ENCODE measurements at places on chromosomes 4 and X.

- no peak for DNase-seq
These were observed 131.0 kb downstream of the DCLK2 start for GRCh38 chr4:150209140-150209829.

DNA sequence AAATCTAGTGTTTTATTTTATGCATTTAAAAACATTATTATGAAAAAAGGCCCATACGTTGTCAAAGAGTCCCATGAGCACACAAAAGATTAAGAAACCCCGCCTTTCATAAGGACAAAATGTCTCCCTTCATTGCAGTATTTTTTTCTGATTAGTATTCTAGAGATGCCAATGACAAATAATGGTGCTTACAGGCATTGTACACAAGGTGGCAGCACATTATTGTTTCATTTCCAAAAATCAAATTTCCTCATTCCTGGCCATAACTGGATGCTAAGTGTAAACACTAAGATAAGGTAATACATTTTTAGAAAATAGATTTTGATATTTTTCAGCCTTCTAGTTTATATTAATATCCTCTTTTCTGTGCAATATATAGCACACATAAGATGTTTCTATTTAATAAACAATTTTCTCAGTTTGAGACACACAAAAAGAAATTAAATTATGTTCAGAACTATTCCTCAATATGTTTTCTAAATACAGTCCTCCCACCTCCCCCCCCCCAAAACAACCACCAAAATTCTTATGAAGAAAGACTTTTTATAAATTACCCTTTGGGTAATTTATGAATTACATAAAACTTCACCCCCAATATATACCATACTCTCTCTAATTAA is 47.7 kb downstream of the TIGD2 start:
- DNase-seq = no peak

GRCh38 chr4:38819569-38819968 is 15.0 kb upstream of the TLR1 start:
- DNase-seq = no peak

- no peak for DNase-seq
These were observed 74.4 kb downstream of the NFKB1 start for GRCh38 chr4:102575369-102576129.

DNA sequence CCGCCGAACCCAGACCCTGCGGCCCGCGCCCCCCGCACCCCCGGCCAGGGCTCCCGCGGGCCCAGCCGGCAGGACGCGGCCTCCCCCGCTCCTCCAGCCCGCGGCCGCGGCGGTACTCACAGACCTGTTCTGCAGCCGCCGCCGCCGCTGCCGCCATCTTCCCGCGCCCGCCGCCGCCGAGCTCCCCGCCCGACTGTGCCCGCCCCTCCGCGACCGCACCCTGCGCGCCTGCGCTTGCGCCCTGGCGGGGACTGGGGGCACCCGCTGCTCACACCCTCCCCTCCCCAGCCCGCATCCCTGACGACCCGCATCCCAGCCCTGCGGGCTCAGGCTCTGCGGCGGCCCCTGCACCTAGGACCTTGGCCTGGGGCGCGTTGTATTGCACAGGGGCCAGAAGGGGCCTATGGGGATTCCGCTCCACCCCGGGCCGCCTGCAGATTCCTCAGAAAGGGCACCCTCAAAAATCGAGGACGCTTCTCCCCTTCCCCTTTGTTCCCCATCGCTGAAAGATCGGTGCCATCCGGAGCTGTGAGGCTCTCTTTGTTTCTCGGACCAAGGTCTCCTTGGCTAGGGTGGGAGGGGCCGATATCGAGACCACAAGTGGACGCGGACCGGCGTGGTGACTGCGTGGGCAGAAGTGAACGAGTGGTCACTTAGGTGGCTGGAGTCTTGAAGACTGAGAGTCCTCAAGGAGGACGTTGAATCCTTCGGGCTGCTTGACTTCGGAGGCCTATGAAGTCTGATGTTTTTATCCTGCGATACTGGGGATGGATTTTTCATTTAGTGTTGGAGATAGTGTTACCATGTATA is at the start of gene SGCB:
Gene SGCB, minus strand, starts transcription at position 197 of the 810 bp plus-strand sequence. Its CDS starts 40 bp downstream, at position 157.
- peak; percentile 70 for DNase-seq

- no peak for DNase-seq
These were observed 43.2 kb downstream of the ASMT start for GRCh38 chrX:1658071-1658491.

DNA sequence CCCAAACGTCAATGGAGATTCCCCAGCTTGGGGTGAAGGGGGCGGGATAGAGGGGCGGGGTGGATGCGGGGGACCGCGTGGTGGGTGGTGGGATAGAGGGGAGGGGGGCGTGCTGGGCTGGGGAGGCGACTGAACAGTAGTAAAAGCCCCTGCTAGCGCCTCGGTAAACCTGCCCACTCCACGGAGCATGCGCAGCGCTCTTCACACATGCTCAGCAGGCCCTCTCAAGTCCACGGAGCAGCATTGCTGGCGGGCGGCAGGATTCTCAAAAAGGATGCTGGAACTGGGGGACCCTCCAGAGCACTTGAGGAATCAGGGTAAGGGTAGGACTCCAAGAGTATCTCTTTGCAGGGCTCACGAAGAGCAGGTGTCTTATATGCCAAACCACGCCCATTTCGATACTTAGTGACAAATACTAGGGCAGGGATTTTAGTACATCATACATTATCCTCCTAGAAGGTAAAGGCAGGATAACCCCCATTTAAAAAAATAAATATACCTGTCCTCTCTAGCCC is 378 bp upstream of the RPS6KA6 start:
- no peak for DNase-seq

GRCh38 chrX:14028473-14028872 is 1.2 kb downstream of the GEMIN8 start:
- no peak for DNase-seq

DNA sequence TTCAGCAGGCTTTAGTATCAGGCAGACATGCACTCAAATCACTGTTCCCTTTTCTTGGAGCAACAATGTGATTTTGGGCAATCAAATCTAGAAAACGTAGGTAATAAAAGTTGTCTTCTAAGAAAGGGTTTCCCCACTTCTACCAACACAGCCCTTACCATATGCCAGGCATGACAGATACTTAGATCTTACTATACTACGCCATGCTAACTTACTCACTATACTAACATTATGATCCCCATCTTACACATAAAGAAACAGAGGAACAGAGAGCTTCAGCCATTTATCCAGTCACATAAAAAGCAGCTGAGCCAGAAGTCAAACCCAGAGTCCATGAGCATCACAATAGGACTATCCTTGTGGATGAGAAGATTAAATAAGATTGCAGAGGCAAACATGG is 9.2 kb downstream of the TXK start:
- no peak for DNase-seq

DNA sequence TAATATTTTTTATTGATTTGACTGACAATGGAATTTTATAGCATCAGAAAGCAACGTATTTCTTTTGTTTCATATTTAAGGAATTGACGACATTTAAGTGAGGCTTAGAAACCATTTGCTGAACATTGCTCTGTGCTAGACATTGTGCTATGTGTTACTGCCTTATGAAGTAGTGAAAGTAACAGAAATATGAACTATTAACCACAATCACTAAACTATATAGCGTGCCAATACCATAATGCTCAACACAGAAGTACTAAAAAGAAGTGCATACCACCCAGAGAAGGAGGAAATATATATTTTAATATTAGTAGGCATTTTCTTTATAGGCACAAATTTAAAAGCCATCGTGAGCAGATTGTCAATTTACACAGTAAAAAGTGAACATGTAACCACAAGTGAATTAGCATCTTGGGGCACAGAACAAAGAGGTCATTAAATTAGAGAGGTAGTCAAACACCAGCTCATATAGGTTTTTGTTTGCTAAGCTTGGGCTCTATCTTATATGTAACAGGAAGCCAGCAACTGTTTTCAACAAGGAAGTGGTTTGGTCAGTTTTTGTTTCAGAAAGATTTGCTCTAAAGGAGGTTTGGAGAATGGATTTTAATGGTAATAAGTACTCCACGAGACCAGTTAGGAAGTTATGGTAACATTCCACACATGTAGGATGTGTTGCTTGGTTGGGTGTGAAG is 270.7 kb downstream of the GRXCR1 start:
- no peak for DNase-seq

- DNase-seq = no peak
These were observed 12.0 kb upstream of the MAP7D2 start for GRCh38 chrX:20128670-20129069.

DNA sequence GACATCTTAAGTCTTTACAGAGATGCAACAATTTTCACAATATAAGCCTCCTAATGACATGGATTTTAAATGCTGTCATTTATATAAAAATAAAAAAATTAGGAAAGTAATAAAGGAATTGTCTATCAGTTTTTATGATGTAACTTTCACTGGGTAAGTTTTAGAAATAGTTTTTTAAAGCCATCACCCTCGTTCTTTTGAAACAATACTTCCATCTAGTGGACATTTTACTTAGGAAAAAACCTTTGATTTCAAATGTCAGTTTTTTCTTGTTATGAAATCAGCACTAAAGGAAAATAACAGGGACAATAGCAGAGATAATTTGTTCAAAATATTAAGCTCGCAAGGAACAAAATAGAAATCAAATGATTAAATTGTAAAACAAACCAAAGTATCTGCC is 24.3 kb upstream of the NDNF start:
- no peak for DNase-seq

DNA sequence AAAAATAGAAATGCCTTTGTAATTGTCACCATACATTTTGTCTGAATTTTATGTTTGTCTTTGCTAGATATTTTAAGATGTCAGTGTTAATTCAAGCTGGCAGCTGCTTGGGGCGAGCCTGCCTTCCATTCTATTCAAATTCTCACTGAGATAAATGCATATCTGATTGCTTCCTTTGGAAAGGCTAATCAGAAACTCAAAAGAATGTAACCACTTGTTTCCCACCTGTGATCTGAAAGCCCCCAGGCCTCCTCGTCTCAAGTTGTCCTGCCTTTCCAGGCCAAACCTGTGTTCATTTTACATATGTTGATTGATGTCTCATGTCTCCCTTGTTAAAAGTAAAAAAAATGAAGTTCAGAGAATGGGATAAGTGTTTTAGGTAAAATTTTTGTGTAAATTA is 318.7 kb upstream of the TECRL start:
- DNase-seq = no peak

DNA sequence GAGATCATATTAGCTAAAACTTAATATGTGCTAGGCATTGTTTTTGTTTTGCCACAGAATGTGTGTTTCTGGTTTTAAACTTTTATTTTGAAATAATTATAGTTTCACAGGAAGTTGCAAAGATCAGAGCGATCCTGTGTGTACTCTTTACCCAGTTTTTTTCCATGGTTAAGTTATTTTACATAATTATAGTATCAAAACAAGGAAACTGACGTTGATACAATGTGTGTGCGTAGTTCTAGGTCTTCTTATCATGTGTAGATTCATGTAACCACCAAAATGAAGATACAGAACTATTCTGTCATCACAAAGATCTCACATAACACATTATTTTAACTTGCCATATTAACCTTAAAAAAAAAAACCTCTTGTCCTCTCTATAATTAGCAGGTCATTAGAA is 69.2 kb downstream of the BLTP1 start:
- DNase-seq = no peak

DNA sequence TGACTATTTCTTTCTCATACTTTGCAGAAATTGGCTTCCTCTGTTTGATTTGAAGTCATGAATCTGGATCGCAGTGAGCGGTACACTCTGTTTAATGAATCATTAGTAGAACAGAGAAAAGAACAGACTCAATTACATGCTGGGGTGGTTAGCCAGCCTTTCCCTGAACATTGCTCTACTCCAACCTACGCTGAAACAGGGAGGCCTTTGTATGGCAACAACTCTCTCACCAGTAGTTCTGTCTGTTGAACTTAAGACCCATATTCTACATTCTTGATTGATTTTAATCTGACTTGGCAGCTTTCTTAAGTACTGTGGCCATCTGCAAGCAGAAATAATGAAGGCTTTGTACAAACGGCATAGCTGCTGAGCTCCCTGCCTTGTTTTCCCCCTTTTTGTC is 19.0 kb upstream of the AP1S2 start:
- no peak for DNase-seq

GRCh38 chr4:184913356-184914143 is 87.8 kb upstream of the ACSL1 start:
- no peak for DNase-seq

DNA sequence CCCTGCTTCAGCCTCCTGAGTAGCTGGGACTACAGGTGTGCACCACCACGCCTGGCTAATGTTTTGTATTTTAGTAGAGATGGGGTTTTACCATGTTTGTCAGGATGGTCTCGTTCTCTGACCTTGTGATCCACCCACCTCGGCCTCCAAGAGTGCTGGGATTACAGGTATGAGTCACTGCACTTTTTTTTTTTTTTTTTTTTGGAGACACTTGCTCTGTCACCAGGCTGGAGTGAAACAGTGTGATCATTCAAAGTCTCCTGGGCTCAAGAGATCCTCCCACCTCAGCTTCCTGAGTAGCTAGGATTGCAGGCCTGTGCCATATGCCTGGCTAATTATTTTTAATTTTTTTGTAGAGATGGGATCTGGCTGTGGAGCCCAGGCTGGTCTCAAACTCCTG is 338.8 kb downstream of the PPP3CA start:
- no peak for DNase-seq

- no peak for DNase-seq
These were observed 8.4 kb downstream of the NIPAL1 start for GRCh38 chr4:48025005-48025404.

DNA sequence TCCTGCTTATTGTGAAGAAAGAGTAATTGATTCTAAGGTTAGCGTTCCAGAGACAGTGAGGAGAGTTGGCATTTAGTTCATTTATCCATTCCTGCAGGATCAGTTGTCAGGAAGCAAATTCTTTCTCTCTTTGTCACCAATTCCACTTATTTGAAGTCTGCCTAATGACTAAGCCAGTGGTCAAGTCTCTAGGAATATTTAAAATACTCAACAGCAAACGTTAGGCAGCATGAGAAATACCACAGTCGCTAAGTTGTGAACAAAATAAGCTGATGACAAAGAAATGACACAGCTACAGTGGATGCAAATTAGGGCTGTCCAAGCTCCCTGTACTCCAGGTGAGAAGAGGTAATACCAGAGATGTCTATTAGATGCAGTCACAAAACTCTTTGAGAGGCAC is 6.6 kb upstream of the MAGEB17 start:
- DNase-seq = no peak

DNA sequence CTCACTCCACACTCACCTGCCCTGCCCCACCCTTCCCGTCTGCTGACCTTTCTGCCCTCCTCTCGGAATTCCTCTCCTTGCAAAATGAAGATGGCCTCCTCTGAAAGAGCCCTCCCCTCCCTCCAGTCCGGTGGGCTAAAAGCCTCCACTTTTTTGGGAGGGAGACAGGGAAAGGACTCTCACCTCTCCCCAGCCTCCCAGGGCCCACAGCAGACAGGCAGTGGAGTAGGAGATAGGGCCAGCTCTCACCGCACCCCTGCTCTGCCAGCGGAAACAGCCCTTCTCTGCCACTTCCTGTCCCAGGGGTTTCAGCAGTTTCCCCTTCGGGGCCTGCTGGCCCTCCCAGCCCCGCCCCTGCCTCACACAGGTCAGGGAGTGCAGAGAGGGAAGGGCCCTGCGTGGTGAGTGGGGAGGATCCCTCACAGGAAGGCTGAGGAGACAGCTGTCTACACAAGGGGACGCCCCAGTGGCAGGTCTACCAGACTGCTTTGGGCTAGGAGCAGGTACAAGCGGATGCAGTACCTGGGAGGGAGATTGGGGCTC is 18.2 kb downstream of the ELF4 start:
- peak; percentile 73 for DNase-seq

Data from activated T-cell treated with anti-CD3 and anti-CD28 coated beads for 48 hours (primary cell).